Type B pancreatic cell (in vitro differentiated cells): ENCODE measurements at places on chromosomes 3 and 15. TPM values are rescaled to one million over a fixed set of nuclear protein-coding genes. Genes with fewer than 3 reads are reported as not detected.

Gene SLC22A13
- 0.60 and 0.79 TPM in 2 replicates for total RNA-seq

Gene CTXN2
- not detected in 2 replicates for total RNA-seq

Gene GREM1
- total RNA-seq: 2.5 and 56.6 TPM in 2 replicates

Gene APH1B
- 13.4 and 16.0 TPM in 2 replicates for total RNA-seq

Gene ZBED2
- 2.2 and 3.3 TPM in 2 replicates for total RNA-seq

Gene ALDH1A2
- 10.4 and 38.3 TPM in 2 replicates for total RNA-seq

Gene THBS1
- 51.7 and 137 TPM in 2 replicates for total RNA-seq

Gene PP2D1
- total RNA-seq: not detected in 2 replicates

Gene ZNF774
- total RNA-seq: 4.8 and 5.5 TPM in 2 replicates

Gene BNC1
- 2.4 and 7.0 TPM in 2 replicates for total RNA-seq

Gene AGTR1
- 0.90 and 2.4 TPM in 2 replicates for total RNA-seq

Gene EDEM1
- total RNA-seq: 20.2 and 35.1 TPM in 2 replicates

GRCh38 chr3:73150369-73151130, 89.1 kb downstream of the EBLN2 start:
- H3K4me1 ChIP-seq: peaks cover 31% of the 10 kb centered on the region
- H3K27ac ChIP-seq: no peak overlapping the region
- H3K27me3 ChIP-seq: no peaks in the 10 kb centered on the region
- DNase-seq: no peak
- no peak overlapping the region for H3K4me3 ChIP-seq
- H3K36me3 ChIP-seq: peaks cover 3% of the 10 kb centered on the region

DNA sequence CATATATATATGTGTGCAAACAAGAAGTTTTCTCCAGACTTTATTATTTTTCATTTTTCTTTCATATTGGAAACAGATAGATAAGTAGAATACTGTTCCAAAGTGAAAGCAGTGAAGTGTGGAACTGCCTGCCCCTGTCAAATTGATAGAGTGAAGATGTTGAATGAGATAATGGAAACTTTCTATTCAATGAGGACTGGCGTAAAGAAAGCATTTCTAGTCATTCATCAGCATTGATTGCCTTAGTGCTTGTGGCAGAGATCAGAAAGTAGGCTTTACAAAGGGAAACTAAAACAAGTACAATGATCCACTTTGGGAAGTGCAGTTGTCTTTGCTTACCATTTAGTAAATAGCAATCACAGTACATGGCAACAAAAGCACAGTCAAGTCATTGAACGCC, 300.0 kb downstream of the CADM2 start:
- H3K36me3 ChIP-seq: no peaks in the 10 kb centered on the region
- H3K4me3 ChIP-seq: no peak overlapping the region
- peaks cover 4% of the 10 kb centered on the region for H3K4me1 ChIP-seq
- no peak overlapping the region for H3K27ac ChIP-seq
- H3K27me3 ChIP-seq: no peaks in the 10 kb centered on the region
- no peak for DNase-seq

DNA sequence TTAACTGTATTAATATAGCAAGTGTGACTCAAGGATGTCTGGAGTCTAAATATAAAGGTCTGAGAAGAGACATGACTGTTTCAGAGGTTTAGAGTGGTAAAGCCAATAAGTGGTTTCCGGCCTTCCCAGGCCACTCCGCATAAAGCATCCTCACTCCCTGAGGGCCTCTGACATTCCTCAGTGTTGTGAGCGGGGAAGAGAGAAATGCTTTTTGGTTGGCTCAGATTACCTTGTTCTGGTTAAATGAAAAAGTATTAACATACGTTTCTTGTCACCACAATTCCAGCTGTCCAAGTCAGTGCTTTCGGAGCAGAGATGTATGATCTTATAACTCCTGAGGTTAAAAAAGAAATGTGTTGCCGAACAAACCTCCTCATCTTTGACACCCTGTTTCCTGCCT, 103.8 kb downstream of the RBMS3 start:
- peaks cover 17% of the 10 kb centered on the region for H3K4me1 ChIP-seq
- no peak overlapping the region for H3K27ac ChIP-seq
- no peaks in the 10 kb centered on the region for H3K27me3 ChIP-seq

- no peaks in the 10 kb centered on the region for H3K27me3 ChIP-seq
- no peaks in the 10 kb centered on the region for H3K36me3 ChIP-seq
- no peak for DNase-seq
- H3K4me1 ChIP-seq: no peaks in the 10 kb centered on the region
- no peak overlapping the region for H3K4me3 ChIP-seq
These were observed 307.6 kb upstream of the SLITRK3 start for GRCh38 chr3:165503825-165504224.

- no peaks in the 10 kb centered on the region for H3K4me1 ChIP-seq
- no peak overlapping the region for H3K4me3 ChIP-seq
- no peak overlapping the region for H3K27ac ChIP-seq
- DNase-seq: no peak
- H3K36me3 ChIP-seq: peaks cover 7% of the 10 kb centered on the region
- H3K27me3 ChIP-seq: no peaks in the 10 kb centered on the region
These were observed 7.1 kb downstream of the RAD51 start for GRCh38 chr15:40702077-40702476.

GRCh38 chr3:80215191-80215590, 447.4 kb upstream of the ROBO1 start:
- no peak overlapping the region for H3K27ac ChIP-seq
- H3K27me3 ChIP-seq: no peaks in the 10 kb centered on the region

- no peaks in the 10 kb centered on the region for H3K36me3 ChIP-seq
- DNase-seq: no peak
- H3K27ac ChIP-seq: no peak overlapping the region
- peaks cover 7% of the 10 kb centered on the region for H3K27me3 ChIP-seq
- H3K4me1 ChIP-seq: no peaks in the 10 kb centered on the region
These were observed 16.0 kb downstream of the NEK10 start for GRCh38 chr3:27353221-27353620.

DNA sequence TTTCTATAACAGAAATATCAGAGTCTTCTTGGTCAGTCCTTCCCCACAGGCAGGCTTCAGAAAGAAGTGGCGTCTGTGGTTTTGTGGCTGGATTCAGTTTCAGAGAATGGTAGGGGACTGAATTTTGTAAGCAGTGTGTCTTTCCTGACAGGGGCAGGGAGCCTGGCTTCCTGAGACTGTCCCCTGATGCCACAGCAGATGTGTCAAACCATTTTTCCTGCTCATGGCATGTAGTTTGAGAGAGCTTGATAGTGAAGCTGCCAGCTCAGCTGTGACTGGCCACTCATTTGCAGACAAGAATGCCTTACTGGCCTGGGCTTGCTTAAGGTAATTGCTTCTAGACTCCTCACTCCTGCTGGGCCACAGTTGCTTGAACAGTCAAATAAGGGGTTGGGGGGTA, 26.4 kb downstream of the LARS2 start:
- H3K36me3 ChIP-seq: peaks cover 24% of the 10 kb centered on the region
- H3K27ac ChIP-seq: no peak overlapping the region
- peaks cover 5% of the 10 kb centered on the region for H3K4me1 ChIP-seq
- DNase-seq: no peak
- no peaks in the 10 kb centered on the region for H3K27me3 ChIP-seq

DNA sequence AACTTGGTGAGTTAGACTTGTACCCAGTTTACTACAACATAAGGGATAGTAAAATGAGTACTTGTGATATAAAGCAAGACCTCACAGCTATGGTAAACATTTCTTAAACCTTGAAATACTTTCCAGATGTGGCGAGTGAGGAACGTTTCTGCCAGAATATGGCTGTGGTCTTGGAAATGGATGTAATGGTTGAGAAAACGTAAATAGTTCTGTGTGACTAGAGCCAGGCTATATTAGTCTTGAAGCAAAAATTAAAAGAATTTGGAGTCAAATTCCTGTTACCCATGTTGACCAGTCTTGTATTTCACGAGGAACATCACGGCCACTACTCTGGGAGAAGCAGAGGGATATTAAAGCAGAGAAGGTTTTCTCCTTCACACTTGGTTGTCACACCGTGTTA, 15.3 kb downstream of the OR4F15 start:
- H3K36me3 ChIP-seq: no peaks in the 10 kb centered on the region
- DNase-seq: no peak
- peaks cover 21% of the 10 kb centered on the region for H3K27me3 ChIP-seq
- no peak overlapping the region for H3K27ac ChIP-seq

DNA sequence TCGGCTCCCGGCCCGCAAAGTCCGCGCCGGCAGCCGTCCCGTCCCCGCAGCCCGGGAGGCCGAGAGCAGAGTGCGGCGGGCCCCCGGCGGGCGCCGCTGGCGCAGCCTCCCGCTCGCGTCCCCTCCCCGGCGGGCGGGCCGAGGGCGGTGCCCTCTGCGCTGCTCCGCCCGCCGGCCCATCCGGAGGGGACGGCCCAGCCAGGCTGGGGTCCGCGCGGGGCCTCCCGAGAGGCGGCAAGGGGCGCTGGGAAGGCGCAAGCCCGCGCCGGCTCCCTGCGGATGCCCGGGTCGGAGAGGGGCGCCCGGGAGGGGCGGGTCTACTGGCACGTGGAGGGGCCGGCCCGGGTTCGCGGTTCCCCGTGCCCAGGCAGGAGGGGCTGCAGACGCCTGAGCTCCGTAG, at the start of the genes CLCN2 and POLR2H:
Gene CLCN2, minus strand, starts transcription at position 74 of the 400 bp plus-strand sequence. CDS start 126 bp downstream, outside the sequence.
Gene POLR2H, plus strand, starts transcription at position 179 of the 400 bp plus-strand sequence. CDS start 1,783 bp downstream, outside the sequence.
- H3K36me3 ChIP-seq: peaks cover 18% of the 10 kb centered on the region
- H3K4me1 ChIP-seq: peaks cover 18% of the 10 kb centered on the region
- peak; percentile 81 for DNase-seq
- H3K4me3 ChIP-seq: peak within 1 kb of the TSS; percentile 99

GRCh38 chr3:43317461-43318316, 31.3 kb downstream of the SNRK start:
- H3K27me3 ChIP-seq: no peaks in the 10 kb centered on the region
- peaks cover 14% of the 10 kb centered on the region for H3K4me1 ChIP-seq
- H3K4me3 ChIP-seq: no peak overlapping the region
- peaks cover 21% of the 10 kb centered on the region for H3K36me3 ChIP-seq
- peak overlapping the region; percentile 5 for H3K27ac ChIP-seq

GRCh38 chr15:66124651-66125050, 128.9 kb downstream of the MEGF11 start:
- H3K4me3 ChIP-seq: no peak overlapping the region
- H3K27ac ChIP-seq: no peak overlapping the region
- H3K36me3 ChIP-seq: no peaks in the 10 kb centered on the region

GRCh38 chr15:61034678-61035291, 194.3 kb downstream of the RORA start:
- no peaks in the 10 kb centered on the region for H3K36me3 ChIP-seq
- no peak overlapping the region for H3K27ac ChIP-seq
- H3K4me1 ChIP-seq: peaks cover 17% of the 10 kb centered on the region
- DNase-seq: no peak
- H3K27me3 ChIP-seq: peaks cover 4% of the 10 kb centered on the region

- H3K4me3 ChIP-seq: no peak overlapping the region
- H3K36me3 ChIP-seq: peaks cover 3% of the 10 kb centered on the region
- H3K27me3 ChIP-seq: no peaks in the 10 kb centered on the region
- no peak overlapping the region for H3K27ac ChIP-seq
These were observed 43.9 kb downstream of the PAQR5 start for GRCh38 chr15:69342460-69343076.

GRCh38 chr15:68426116-68426515, 5.8 kb downstream of the ITGA11 start:
- H3K27ac ChIP-seq: no peak overlapping the region
- no peak for DNase-seq
- H3K27me3 ChIP-seq: peaks cover 52% of the 10 kb centered on the region
